Right atrium auricular region (tissue), 2 donors: ENCODE measurements at places on chromosomes 4 and X.

GRCh38 chr4:17316566-17316965, 195.3 kb downstream of the QDPR start:
- no peak for DNase-seq

DNA sequence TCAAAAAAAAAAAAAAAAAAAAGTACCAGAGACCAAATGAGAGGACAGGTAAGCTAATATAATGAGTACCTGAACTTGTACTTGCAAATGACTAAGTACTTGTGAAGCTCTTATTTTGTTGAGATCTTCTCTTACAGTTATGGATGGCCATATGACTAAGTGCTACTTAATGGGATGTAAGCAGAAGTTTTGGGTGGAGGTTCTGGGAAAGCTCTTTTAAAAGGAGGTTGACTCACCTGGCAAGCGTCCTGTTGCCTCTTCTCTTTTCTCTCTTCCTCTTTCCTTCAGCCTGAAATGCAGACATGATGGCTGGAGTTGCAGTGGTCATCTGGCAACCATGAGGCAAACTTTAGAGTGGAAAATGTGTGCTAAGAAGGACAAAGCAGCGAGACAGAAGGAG, 36.9 kb upstream of the MED14 start:
- DNase-seq: no peak

DNA sequence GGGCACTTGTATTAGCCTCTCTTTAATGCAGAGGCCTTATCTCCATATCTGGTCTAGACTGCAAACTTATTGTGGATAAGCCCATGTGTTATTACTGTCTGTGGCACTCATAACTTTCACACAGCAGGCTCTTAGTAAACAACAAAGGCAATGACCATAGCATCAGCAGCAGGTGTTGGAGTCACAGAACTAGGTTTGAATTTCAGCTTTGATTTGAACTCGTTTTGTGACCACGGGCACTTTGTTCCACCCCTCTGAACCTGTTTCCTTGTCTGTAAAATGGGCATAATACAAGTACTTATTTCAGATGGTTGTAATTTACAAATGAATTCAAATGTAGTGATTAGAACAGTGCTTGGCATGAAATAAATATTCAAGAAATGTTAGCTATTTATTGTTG, 121.8 kb upstream of the C1GALT1C1 start:
- no peak for DNase-seq

GRCh38 chr4:30924495-30924894, 204.3 kb downstream of the PCDH7 start:
- no peak for DNase-seq

- no peak for DNase-seq
These were observed 81.5 kb downstream of the FAM193A start for GRCh38 chr4:2617955-2618354.

DNA sequence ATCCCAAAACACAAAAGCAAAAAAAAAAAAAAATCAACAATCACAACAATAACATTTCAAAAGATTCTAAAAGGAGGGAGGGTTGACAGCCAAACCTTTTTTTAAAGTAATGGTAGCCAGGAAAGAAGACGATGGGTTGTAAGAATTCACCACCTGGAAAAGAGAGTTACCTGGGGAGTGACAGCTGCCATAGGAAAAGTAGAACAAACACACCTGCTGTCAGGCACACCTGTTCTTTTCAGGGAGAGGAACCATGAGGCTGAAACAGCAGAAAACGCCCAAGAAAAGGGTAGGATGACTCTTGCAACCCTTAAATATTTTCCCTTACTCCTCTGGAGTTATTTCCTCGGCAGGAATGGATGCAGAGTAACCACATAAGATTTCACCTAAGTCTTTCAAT, 388.4 kb upstream of the TEX13C start:
- no peak for DNase-seq

GRCh38 chrX:105502336-105502735, 281.8 kb upstream of the TEX13A start:
- no peak for DNase-seq

GRCh38 chr4:176849076-176849475, 56.4 kb upstream of the VEGFC start:
- no peak for DNase-seq
